Astrocyte (in vitro differentiated cells and primary cell): ENCODE measurements at places on chromosomes 7 and 10.

- DNase-seq: no peak
Measured at GRCh38 chr7:149670288-149670687, 103.1 kb downstream of the ZNF467 start.

GRCh38 chr10:106636766-106637491, 527.6 kb downstream of the SORCS1 start:
- DNase-seq: no peak

GRCh38 chr10:22003964-22004281, 393 bp upstream of the DNAJC1 start:
- DNase-seq: no peak

GRCh38 chr10:26365681-26366358, 72.3 kb upstream of the APBB1IP start:
- no peak for DNase-seq

DNA sequence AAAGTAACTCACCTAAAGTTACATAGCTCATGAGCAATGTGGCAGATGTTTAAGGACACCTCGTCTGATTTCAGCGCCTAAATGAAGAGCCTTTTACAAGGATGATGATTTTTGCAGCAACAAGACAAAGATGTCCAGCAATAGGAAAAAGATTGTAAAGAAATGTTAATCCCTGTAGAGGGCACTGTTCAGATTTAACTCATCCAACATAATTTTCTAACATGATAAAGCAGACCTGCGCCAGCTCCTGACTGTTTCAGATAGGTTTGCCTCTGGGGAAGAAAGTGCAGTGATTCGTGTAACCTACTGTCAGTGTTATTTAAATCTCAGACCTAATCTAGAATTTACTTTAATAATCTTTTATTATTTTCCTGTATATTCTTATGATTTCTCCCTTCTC, 595.2 kb downstream of the AUTS2 start:
- DNase-seq: peak; percentile 23

DNA sequence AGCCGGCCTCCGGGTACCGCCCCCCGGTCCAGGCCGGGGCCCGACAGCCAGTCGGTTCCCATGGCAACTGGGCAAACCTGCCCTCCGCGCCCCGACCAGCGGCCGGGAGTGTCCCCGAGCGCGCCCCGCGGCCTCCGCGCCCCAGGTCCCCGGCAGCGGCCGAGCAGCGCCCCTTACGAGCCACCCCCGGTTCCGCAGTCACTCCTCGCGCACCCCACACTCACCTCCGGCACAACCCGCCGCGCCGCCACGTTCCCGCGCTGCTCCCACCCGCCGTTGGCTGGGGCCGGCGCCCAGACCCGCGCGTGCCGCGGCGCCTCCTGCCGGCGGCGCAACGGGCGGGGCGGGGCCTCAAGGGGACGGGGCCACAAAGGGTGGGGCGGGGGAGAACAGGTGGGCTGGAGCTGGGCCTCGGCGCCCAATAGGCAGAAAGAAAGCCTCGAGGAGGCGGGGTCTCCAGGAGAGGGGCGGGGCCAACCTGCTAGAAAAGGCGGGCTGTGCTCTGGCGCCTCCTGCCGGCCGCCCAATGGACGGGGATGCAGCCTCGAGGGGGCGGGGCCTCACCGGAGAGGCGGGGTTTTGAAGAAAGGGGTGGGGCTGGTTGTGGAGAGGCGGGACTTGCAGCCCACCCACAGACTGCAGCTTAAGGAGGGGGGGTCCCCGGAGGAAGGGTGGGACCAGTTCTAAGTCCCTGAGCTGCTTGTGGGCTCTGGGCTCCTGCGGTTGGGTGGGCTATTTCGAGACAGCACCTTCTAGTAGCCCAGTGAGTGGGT, at the start of gene RADIL:
TSS of gene RADIL (minus strand) at position 345 of the 773 bp plus-strand sequence. CDS start 5,577 bp downstream, outside the sequence.
- DNase-seq: peak; percentile 39

- no peak for DNase-seq
Measured at GRCh38 chr7:106643216-106644000, 17.6 kb downstream of the CCDC71L start.

DNA sequence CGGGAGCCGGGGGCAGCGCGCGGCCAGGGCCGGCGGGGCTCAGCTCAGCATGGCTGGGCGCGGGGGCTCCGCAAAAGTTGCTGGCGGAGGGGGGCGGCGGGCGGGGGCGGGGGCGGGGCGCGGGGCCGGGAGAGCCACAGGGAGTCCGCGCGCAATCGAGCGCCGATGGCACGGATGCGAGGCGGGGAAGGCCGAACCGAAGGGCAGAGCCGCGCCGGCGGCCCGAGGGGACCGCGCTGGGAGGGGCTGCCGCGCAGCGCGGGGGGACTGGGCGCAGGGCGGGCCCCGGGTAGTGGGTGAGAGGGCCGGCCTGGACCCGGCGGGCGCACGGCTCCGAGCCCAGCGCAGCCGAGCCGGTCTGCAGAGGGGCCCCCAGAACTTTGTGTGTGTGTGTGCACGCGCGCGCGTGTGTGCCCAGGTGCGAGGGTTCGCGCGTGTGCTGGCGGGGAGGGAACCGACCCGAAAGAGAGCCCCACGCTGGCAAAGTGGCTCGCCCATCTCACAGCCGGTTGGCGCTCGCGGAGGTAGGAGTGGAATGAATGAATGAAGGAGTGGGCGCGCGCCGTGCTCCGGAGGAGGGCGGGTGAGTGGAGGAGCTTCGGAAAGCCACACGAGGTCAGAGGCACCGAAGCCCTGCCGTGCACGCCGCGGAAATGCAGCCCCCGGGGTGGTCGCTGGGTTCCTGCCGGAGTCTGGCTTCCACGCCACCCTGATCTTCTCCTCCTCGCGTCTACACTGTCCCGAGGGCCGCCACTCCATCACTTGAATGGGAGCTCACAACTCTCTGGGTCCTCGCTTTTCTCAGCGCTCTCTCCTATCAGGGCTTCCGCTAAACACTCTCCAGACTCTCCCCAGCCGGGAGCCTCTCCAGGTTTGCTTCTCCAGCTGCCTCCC, at the start of gene HIPK2:
TSS of gene HIPK2 (minus strand) at position 51 of the 894 bp plus-strand sequence. CDS start 375 bp downstream, outside the sequence.
- peak; percentile 54 for DNase-seq

DNA sequence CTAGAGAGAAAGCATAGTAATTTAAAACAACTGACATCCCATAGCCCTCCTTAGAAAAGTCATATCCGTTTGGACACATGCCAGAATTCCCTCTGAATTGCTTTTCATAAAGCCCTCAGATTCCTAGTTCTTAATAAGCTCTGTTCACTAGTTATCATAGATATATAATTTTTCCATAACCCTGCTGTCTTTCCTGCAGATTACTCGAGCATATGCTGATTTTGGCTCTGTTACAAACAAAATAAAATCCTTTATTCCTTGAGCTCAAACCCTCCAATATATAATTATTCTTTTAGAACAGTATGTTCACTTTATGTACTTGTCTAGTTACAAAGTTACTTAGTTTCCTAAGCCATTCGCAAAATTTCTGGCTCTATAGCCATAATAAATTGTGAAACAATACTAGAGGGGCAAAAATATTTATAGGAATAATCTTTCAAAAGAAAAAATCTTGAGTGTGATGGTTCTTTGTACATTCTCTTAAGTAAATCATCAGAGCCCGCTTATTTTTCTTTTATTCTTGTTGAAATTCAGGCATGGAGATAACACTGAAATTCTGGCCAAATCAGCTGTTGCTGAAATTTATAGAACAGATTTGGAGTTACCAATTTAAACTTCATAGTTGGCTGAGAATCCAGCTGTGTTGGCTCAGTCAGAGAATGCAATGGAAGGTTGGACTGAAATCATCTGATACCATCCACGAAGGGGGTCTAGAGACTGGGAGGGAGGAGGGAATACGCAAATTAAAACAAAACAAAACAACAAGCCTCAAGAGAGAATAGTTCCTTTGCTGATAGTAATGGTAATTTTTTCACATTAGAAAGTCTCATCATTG, 146.1 kb upstream of the TMEM196 start:
- DNase-seq: peak; percentile 12

DNA sequence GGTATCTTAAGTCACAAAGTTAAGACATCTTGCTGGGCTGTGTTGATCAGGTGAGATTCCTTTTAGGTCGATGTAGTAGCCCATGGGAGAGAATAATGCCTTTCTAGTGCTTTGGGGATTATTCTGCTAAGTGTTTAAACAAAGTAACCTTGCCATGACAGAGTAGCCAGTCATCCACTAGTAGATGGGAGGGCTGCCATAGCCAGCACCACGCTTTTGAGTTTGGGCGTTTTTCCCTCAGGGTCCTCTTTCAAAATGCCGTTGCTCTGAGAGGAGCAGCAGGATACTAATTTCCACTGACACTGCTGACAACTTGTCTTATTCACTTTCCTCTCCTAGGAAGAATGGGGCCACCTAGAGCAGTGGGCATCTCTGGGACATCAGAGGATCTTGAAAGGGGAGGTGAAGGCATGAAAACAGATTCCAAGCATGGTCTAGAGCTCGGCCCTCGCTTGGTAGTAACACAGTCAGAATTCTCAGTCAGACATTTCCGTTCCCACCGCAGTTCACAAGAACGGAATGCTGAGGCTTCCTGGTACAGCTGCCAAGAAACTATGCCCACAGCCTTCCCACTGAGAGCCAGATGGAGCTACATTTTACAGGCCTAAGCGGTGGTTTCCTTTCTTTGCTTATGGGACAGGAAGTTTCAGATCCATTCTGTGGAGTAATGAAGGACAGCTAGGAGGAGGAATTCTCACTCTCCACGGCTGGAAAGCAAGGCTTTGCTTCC, 15.3 kb upstream of the RSU1 start:
- DNase-seq: peak; percentile 95

GRCh38 chr10:9228771-9229170, 1174.3 kb downstream of the GATA3 start:
- peak; percentile 46 for DNase-seq

DNA sequence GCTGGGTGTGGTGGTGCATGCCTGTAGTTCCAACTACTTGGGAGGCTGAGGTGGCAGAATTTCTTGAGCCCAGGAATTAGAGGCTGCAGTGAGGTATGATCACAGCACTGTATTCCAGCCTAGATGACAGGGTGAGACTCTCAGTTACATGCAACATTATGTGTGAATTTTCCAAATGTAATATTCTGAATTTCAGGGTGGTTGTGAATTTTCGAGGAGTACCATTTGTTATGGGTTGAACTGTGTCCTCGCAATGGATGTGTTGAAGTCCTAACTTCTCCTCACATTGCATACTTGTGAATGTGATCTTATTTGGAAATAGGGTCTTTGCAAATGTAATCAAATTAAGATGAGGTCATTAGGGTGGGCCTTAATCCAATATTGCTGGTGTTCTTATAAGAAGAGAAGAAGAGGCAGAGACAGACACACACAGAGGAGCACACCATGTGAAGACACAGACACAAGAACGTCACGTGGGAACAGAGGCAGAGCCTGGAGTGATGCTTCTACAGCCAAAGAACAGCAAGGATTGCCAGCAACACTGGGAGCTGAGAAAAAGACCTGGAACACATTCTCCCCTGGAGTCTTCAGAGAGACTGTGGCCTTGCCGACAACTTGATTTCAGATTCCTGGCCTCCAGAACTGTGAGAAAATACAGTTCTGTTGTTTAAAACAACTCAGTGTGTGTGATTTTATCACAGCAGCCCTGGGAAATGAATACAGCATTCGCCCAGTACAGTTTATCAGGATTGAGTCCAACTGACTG, 91.9 kb downstream of the ZNF783 start:
- DNase-seq: no peak

DNA sequence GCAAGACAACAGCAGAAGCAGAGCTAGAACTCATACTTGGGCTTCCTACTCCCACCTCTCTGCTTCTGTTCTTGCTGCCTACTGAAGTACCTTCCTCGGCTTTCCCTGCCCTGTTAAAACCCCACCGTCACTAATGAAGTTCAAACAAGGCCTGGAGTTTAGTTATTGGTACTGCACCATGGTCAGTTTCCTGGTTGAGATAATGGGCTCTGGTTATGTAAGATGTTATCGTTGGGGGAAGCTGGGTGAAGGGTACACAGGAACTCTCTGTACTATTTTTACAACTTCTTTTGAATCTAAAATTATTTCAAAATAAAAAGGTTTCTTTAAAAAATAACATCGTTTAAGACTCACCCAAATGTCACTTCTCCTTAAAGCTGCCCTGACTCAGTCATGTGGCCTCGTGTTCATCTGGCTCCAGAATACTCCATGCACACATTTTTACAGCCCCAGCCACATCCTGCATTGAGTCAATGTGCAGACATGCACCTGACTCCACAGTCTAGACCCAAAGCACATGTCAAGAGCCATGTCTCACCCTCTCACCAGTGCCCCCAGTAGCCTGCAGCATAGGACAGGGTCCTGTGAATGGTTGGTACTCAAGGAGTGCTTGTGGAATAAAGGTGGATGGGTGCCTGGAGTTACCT, 36.9 kb upstream of the AQP1 start:
- DNase-seq: no peak

- no peak for DNase-seq
Measured at GRCh38 chr7:25928549-25929330, 223.3 kb upstream of the NFE2L3 start.

- no peak for DNase-seq
Measured at GRCh38 chr10:131569851-131570715, 258.6 kb upstream of the TCERG1L start.
